GM04504 (cell line): ENCODE measurements at places on chromosomes 13 and 19.

GRCh38 chr13:92463134-92463533 is 763.5 kb upstream of the GPC6 start:
- no peak for DNase-seq

DNA sequence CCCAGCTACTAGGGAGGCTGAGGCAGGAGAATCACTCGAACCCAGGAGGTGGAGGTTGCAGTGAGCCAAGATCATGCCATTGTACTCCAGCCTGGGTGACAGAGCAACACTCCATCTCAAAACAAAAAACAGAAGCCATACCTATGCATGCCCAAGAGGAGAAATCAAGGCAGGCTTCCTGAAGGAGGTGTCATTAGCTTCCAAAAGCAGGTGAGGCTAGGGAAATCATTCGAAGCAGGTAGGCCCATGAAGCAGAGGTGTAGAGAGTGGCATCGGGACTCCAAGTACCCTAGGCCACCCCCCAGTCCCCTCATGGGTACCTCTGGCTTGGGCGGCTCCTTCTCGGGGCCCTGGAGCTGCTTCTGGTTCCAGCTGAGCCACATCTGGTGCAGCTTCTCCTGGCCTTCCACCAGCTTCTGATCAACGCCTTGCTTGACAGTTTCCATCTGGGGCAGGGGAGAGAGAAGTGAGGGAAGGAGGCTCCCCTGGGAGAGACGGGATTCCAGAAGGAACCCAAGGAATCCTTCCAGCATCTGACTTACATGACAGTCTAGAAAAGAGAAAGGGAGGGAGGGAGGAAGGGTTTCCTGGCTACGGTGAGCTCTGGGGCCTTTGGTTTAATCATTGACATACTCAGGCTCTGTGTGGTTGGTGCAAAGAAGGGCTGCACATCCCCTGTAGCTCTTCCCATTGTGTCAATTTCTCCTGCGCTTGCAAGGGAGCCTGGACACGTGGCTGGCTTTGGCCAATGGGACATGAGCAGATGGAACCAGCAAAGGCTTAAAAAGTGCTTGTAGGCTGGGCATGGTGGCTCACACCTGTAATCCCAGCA is 13.1 kb upstream of the TICAM1 start:
- peak; percentile 56 for DNase-seq

- DNase-seq = no peak
Measured at GRCh38 chr13:48184260-48184659, 48.7 kb upstream of the ITM2B start.

- DNase-seq = no peak
Measured at GRCh38 chr13:36979361-36980050, 19.6 kb downstream of the ALG5 start.

GRCh38 chr13:78398743-78399410 is 204.5 kb downstream of the POU4F1 start:
- no peak for DNase-seq
